Dermis blood vessel endothelial cell (primary cell): ENCODE measurements at places on chromosomes 2 and 18. TPM values are rescaled to one million over a fixed set of nuclear protein-coding genes. Genes with fewer than 3 reads are reported as not detected.

The NAT8 gene
- total RNA-seq, result not detected in 2 replicates

The SF3B6 gene
- total RNA-seq, result 113 and 165 TPM in 2 replicates

The POMC gene
- total RNA-seq, result 2.8 and 3.2 TPM in 2 replicates

The CNOT9 gene
- 56.4 and 57.3 TPM in 2 replicates for total RNA-seq

The UGT1A5 gene
- total RNA-seq, result not detected in 2 replicates

The LRP1B gene
- under 0.01 TPM in 2 replicates for total RNA-seq

The LRP2 gene
- 0.05 TPM in 1 of 2 replicates, not detected in the other for total RNA-seq

The ALPI gene
- not detected in 2 replicates for total RNA-seq

DNA sequence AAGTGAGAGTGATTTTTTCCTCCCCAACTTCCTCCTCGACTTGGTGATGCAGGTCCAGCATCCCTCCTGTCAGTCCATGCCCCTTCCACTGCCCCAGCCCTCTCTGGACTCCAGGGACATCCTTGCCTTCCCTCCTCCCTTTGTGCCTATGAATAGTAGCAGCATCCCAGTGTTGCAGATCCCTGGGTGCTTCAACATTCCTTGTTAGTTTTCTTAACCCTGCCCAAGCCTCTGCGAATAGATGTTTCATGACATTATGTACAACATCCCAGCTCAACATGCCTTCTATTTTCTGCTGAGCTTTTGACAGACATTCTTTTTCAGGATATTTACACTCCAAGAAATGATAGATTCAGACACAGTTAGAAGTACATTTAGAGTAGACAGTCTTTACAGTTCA lies 35.3 kb upstream of the CCDC150 start:
- no peak for DNase-seq

DNA sequence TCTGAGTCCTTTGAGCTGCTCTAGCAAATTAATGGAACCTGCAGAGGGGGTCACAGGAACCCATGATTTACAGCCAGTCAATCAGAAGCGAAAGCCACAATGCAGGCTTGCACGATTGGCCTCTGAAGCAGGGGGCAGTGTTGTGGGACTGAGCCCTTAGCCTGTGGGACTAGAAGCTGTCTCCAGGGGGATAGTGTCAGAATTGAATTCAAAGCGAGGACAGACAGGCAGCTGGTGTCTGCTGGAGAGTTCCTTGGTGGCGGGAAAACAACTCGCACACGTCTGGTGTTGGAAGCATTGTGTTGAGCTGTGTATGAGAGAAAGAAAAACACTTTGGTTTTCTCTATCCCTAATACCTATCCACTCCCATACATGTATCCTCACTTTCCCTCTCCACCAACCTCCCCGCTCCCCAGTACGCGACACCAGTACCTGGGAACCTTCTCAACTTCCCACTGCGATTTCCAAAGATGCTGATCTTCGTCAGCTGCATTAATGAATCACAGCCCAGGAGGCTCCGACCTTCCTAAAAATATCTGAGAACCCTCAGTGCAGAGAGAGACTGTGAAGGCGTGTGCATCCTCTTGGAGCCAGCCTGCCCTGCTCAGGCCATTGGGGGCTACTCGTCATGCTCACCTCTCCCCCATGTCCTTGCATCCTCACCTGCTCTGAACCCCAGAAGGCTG lies 88.2 kb downstream of the HS1BP3 start:
- DNase-seq, result no peak

DNA sequence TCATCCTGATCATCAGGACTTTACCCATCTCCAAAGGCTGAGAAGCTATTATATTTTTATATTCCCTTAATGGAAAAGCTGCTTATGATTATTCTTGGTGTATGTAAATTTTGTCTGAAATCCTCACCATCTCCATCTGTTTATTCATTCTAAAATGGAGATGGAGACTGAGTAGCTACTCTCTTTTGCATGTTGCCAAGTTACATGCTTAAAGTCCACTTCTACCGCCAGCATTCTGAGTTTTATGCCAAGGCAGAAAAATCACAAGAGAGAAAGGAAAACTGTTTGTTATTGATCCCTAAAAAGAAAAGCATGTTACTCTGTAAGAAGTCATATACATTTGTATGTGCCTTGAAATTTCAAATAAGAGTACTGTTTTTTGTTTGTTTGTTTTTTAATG lies 94.4 kb upstream of the NOSTRIN start:
- no peak for DNase-seq

- peak; percentile 49 for DNase-seq
Observed at GRCh38 chr2:118197011-118197675, 108.9 kb downstream of the INSIG2 start.

DNA sequence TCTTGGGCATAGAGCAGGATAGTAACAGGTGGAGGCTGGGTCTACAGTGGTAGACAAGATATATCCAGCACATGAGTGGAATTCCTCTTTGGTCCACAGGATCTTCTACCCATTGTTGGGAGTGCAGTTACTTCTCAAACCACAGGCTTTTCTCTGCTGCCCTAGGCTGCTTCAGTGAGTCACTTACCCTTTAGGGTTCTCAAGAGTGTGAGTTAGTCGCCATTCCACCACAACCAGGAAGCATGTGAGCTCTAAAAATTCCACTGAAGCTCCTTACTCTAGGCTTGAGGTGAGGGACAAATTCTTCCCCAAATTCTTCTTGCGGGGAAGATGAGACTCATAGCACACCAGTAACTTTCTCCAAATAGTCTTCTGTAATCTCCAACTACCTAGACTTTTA lies 189.4 kb downstream of the PLCL1 start:
- no peak for DNase-seq

- DNase-seq, result no peak
Observed at GRCh38 chr2:45432406-45432805, 178.7 kb downstream of the SRBD1 start.

DNA sequence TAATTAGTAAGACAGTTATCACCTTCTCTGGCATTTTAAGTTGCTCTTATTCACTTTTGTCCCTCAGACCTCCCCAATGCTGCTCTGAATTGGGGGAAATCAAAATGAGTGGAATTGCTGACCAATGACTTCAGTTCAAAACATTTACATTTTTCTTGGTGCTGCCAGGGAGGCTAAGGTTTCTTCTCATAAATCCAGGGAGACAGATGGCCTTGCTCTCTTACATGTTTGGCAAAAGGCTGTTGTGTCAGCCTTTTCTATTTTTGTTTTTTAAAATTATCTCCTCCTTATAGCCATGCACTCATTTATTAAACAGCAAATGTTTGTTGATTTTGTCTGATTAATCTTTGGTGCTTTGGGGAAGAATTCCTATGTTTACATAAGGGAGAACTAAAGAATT lies 82.0 kb downstream of the GALNT13 start:
- DNase-seq, result no peak

GRCh38 chr2:30717081-30717650 lies 90.1 kb downstream of the CAPN13 start:
- DNase-seq, result no peak

- DNase-seq, result peak; percentile 56
Observed at GRCh38 chr2:160408173-160408958, 85.2 kb downstream of the RBMS1 start.

DNA sequence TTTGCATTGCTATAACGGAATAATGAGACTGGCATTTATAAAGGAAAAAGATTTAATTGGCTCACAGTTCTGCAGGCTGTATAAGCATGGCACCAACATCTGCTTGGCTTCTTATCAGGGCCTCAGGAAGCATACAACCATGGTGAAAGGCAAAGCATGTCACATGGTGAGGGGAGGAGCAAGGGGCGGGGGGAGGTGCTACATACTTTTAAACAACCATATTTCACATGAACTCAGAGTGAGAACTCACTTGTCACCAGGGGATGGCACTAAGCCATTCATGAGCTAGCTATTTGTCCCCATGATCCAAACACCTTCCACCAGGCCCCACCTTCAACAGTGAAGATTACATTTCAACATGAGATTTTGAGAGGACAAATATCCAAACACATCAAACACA lies 188.7 kb downstream of the MBD5 start:
- no peak for DNase-seq

DNA sequence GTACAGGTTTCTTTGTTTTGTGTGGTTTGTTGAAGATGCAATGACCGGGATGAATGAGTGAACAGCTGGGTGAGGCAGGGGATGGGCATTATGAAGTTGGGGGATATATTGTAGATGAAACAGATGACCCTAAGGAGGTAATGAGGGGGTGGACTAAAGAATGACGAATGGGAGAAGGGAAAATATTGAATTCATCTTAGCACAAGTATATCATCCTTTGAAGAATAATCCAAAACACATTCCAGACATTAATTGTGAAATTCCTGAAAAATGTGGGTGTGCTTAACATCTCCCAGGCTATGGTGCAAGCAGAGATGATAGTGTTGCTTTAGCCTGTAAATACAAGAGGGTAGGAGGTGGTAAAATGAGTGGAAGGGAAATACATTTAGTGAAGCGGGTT lies 5.8 kb downstream of the CRIM1 start:
- peak; percentile 15 for DNase-seq

DNA sequence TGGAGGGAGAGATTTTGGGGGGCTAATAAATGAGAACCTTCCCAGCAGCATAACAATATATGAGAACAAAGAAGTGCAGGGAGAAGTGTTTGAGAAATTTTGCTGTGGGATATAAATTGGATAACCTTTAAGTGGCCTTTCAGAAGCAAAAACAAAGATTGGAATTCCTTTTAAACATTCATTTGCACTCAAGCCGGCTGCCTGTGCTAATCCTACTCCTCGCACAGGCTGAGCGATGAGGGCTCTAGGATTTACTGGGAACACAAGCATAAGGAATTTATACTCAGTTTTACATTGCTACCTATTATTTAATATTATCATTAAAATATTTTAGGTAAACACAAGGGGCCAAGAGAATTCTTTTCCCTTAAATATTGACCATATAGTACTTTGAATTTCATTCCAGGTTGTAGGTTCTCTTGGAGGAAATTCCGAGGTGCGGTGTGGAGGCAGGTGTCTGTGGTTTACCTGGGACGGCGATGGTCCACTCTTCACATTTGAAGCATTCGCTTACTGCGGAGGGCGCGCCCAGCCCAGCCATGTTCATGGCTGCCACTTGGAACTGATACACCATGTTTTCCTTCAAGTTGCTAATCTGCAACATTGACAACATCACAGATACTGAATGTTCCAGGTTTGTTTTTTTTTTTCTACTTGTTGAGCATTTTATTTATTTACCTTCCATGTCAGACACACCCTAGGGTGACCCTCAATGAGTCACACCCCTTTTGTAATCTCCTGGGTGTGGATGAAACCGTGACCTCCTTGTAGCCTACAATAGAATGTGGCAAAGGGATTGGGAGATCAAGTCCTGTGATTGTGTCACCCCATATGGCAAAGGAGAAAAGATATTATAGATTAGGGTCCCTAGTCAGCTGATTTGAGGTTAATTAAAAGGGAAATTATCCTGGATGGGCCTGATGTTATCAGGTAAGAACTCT lies 100.1 kb downstream of the MYOM1 start:
- DNase-seq, result no peak
